ENCODE measurements at places on chromosomes 5 and 9.
A peak's percentile ranks its signal among the peaks of the same experiment; 100 is the strongest.

DNA sequence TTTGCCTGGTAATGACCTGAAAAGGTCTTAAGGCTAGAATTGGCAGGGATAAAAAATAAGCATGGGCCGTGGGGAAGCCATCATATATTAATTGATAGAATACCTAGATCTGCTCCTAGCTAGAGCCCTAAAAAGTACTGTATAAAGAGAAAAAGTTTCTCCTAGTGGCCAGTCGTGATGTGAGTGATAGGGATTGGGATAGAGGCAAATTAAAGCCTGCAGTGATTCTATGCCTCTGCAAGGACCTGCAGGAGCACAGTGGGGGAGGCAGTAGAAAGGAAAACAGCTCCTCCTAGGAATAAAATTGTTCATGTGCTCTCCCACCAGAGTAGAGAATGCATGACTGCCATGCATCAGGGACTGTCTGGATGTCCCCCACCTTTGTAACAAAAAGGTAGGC is 56.2 kb upstream of the FTMT start:
- no peak for DNase-seq

- no peak for DNase-seq
Observed at GRCh38 chr5:1545126-1545804, 21.5 kb upstream of the LPCAT1 start.

DNA sequence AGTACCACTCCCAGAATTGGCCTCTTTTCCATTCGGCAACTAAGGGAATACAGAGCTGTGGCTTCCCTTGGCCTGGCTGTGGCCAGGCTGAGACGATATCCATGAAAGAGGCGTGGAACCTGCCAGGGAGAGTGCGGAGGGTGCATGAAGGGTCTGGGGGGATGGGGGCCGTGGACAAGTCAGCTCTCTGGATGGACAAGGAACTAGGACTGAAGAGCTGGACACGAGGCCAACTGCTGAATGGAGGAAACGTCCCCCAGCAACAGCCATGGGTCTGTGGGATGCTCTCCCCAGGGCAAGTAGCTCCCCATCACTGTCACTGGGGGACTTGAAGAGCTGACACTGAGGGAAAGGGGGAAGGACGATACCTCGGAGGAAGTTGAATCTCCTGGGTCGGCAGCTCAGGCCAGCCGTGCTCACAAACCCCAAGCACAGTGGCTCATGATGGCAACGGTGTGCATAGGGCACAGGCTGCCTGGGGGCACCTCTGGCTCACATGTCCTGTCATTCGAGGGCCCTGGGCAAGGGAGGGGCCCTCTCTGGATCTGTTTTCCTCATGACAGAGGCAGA is 4.1 kb upstream of the OLFM1 start:
- DNase-seq, result no peak

DNA sequence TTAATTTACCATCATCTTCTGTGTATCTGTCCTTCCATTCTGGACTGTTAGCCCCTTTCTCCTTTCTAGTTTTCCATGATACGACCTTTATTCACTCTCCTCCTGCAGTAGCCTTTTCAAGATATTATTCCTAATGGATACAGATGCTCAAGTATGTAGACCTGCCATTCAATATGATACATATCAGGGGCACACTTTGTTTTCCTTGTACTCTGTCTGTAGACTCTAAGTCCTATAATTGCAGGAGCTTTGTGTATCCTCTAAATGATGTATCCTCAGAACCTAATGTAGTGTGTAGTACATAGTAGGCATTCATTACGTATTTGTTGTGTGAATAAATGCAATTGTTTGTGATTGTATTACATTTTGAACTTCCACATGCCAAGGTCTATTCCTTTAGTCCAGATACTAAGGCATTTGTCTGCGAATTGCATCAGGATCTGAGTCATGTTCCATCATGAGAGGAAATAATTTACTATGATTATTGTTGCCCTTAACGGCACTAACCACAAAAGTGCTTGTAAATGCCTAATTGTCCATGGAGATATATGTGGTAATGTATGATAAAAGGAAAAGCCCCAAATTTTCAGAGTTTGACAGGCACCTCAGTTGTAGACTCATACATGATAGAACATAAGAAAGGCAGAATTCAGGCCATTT is 57.1 kb upstream of the IZUMO3 start:
- DNase-seq, result no peak

- DNase-seq, result peak; percentile 12
Observed at GRCh38 chr9:27726244-27727081, 153.2 kb upstream of the C9orf72 start.

- DNase-seq, result no peak
Observed at GRCh38 chr5:127562252-127562651, 44.8 kb downstream of the PRRC1 start.

DNA sequence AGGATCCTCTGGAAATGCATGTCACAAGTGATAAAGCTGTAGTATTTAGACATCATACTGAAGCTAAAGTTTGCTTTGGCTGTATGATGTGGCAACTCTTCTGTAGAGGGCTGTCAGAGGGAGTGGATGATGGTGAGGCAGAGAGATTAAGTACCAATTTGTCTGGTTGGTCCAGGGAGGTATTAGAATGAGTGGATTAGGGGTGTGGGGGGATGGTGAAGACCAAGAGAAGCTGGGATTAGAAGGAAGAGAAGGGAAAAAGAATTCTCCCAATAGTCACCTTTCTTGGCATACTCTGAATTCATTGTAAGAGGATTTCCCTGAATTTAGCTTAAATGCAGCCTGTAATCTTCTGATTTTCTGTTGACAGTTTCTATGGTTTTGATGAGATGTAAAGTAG is 3.6 kb downstream of the PCDHAC2 start:
- no peak for DNase-seq

GRCh38 chr9:36935332-36935731 is 98.7 kb downstream of the PAX5 start:
- DNase-seq, result no peak

DNA sequence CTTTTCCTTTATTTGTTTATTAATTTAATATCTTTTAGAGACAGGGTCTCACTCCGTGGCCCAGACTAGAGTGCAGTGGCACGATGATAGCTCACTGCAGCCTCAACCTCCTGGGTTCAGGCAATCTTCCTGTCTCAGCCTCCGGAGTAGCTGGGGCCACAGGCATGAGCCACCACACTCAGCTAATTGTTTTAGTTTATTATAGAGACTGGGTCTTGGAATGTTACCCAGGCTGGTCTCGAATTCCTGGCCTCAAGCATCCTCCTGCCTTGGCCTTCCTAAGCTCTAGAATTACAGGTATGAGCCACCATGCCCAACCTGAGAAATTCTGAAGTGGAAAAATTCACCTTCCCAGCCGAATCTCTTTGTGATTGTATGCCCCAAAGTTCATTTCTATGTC is 139.4 kb upstream of the SLC12A2 start:
- no peak for DNase-seq

DNA sequence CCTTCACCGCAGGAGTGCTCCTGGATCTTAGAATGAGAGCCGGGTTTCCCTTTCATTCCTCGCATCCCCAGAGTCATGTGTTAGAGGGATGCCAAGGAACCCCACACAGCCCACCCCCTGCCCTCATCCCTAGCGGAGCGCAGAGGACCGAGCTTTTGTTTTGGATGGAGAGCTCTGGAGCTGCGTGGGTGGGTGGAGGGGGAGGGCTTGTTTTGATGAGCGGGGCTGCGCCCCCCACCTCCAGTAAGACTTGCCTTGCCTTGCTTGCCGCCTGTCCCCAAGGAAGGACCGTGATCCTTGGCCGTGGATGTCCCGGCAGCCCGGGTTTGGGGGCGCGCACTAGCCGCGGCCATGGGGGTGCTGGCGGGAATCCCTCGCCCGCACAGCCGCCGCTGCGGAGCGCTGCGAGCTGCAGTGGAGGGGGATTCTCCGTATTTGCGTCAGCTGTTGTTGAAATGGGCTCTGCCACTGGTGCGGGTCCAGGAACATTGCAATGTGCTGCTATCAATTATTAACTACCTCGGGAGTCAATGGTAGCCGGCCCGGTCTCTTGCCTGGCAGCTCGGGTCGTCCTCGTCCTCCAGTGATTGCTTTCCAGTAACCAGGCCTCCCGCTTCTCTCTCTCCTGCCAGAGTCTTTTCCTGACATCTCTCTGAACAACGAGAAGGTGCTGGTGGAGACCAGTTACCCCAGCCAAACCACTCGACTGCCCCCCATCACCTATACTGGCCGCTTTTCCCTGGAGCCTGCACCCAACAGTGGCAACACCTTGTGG is 1.0 kb downstream of the EGR1 start:
- DNase-seq, result no peak

DNA sequence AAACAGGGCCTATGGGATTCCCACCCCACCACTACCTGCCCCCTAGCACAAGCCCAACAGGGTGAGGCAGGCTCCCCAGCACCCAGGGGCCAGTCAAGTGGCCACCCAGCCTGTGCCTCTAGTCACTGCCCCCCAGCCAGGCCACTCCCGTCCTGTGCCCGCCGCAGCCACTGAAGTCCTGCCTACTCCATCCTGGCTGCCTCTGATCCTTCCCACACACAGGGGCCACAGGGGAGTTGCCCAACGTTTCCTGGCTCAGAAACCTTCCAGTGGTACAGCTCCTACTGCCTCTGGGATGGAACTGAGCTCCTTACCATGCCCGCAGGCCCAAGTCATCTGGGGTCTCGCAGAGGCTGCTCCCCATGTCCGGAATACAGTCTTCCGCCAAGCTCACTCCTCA is 70.2 kb upstream of the STXBP1 start:
- DNase-seq, result no peak

GRCh38 chr5:82635561-82636288 is 357.6 kb upstream of the RPS23 start:
- DNase-seq, result no peak

GRCh38 chr5:151020304-151021110 is at the start of gene GPX3:
GPX3 (plus strand) TSS chr5:151020591; CDS start chr5:151020655, 64 bp downstream.
- DNase-seq, result no peak

GRCh38 chr5:96200641-96201040 is 232.4 kb downstream of the PCSK1 start:
- no peak for DNase-seq

DNA sequence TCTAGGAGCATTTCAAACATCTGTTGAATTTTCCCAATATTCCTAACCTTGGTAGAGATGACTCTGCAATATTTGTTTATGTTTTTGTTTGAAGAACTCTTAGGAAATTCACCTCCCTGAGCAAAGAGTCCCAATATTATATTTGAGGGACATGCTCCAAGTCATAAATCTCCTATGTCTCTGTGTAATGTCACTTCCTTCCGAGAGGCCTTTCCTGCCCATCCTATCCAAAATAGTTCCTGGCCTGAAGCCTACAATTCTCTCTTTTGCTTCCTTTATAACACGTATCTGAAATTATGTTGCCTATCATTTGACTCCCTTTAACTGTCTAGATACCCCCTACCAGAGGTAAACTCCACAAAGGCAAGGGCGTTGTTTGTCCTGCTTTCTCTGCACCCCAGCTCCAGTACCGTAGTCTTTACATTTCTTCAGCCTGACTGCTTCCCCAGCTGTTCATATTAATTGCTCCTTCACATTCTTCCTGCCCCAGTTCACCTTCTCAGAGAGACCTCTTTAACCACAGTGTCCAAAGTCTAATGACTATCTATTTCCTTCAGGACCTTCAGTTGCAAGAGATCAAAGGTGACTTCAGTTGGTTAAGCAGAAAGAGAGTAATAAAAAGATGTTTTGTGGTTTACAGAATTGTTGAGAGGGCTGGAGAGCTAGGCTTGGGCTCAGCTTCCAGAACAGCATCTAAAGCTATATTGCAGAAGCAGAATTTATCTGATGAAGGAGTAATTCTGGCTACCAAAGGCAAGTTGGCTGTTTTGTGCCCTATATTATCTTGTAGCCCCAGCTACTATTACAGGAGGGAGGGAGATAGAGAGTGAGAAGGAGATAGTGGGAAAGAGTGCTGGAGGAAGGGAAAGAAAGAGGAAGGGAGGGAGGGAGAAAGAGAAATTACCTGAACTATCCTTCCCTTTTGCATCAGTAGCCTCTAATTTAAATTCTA is 109.3 kb upstream of the TMEM161B start:
- no peak for DNase-seq

DNA sequence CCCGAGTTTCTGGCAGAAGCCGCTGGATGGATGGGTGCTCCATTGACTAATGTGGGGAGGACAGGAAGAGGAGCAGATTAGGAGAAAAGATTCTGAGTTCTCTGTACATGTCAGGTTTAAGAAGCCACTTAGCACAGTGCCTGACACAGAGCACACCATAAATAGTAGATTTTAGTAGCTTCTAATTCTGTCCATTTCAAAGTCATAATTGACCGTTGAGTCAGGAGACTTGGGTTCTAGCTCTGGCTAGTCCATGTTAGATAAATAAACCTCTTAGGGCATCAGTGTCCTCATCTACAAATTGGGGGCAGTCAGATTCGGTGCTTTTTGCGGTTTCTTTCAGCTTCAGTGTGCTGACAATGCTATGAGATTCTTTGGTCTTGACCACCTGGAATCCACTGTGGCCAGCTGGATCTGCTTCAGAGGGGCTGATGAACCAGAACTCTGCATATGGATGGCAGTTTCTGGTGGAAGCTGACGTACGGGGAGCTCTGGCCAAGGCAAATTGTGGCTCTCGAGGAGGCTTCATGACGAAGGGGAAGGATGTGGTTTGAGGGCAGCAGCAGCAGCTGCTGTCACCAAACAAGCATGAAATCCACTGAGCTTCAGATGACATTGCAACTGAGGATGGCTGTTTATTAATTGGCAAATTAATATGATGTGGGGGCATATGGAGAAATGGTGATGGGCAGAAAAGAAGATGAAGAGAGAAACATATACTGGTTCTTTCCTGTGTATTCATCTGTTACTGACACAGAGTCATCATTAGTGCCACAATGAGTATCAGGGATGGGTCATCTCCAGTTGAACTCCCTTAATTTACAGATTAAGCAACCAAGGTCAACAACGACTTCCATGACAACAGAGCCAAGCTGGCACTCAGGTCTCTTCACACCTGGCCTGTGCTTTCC is 134.4 kb downstream of the AOPEP start:
- DNase-seq, result peak; percentile 43

GRCh38 chr5:131769336-131769735 is 27.5 kb downstream of the FNIP1 start:
- DNase-seq, result no peak

DNA sequence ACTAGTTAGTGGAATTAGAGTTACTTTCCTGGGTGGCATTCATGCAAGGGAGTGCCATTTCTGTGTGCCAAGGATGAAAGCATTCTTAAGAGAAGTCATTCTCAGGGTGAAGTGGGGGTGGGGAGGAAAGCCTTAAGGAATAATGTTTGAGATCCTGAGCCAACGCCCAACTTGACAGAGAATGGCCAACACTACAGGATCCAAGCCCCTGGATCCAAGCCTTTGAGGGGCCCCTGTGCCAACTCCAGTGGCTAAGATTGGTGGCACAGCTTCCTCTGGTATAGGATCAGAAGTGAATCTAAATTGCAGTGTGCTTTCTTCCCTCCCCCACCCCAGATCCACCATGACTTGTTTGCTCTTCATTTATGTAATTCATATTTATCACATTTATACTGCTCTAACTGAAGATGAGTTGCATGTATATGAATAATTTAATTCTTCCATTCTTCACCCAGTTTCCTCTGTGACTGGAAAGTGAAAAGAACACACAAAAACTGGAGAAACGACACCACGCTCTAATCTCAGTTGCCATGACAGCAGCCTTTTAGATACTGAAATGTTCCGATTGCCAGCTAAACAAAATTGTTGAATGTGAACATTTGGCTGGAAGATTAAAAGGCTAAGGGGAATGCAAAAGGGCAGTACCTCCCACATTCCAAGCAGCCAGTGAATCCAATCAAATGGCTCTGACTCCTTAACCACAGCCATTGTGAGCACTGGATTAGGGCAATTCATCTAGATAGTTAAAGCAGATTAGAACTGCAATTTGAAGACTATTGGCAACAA is 4.5 kb downstream of the ZNF608 start:
- DNase-seq, result no peak

- DNase-seq, result peak; percentile 37
Observed at GRCh38 chr5:160506006-160507004, 84.7 kb downstream of the PTTG1 start.

GRCh38 chr5:1008451-1009358 is at the start of gene NKD2:
NKD2 (plus strand) TSS chr5:1008802; CDS start chr5:1009058, 256 bp downstream.
- no peak for DNase-seq

GRCh38 chr5:129906177-129906887 is 2.1 kb downstream of the CHSY3 start:
- no peak for DNase-seq
